ENCODE measurements at places on chromosomes 6 and 20. TPM values are rescaled to one million over a fixed set of nuclear protein-coding genes. Genes with fewer than 3 reads are reported as not detected.

The DPM1 gene
- 75.4 TPM for total RNA-seq

The CCDC170 gene
- not detected for total RNA-seq

The GZF1 gene
- 11.8 TPM for total RNA-seq

The UBD gene
- total RNA-seq: 0.67 TPM

The OLIG3 gene
- 0.61 TPM for total RNA-seq

The LSM2 gene
- 120 TPM for total RNA-seq

The RNF114 gene
- total RNA-seq: 68.4 TPM

The FAM184A gene
- total RNA-seq: 4.8 TPM

The MRAP2 gene
- not detected for total RNA-seq

The BPIFB2 gene
- not detected for total RNA-seq

The TCP1 gene
- 446 TPM for total RNA-seq

The SPATS1 gene
- total RNA-seq: not detected

The GPLD1 gene
- 0.72 TPM for total RNA-seq

The SLC17A4 gene
- not detected for total RNA-seq

The FRS3 gene
- total RNA-seq: 3.2 TPM

The FOXF2 gene
- total RNA-seq: not detected

The FAM50B gene
- 6.0 TPM for total RNA-seq

The TRIM10 gene
- not detected for total RNA-seq

The SLC25A27 gene
- total RNA-seq: 0.70 TPM

The COX4I2 gene
- total RNA-seq: not detected

The BTBD9 gene
- total RNA-seq: 6.4 TPM

The SLC22A7 gene
- not detected for total RNA-seq

The EYS gene
- not detected for total RNA-seq

The CDK19 gene
- 13.1 TPM for total RNA-seq

The PLCB4 gene
- total RNA-seq: not detected

The RBPJL gene
- total RNA-seq: not detected

The VIP gene
- total RNA-seq: not detected

The AFDN gene
- total RNA-seq: 13.0 TPM

The NDUFAF5 gene
- 28.4 TPM for total RNA-seq

All from activated CD8-positive, alpha-beta T cell treated with anti-CD3 and anti-CD28 coated beads for 36 hours (primary cell).